ENCODE measurements at places on chromosomes 3 and 15.

- DNase-seq: no peak
Measured at GRCh38 chr15:70201425-70201775, 103.7 kb upstream of the TLE3 start.

DNA sequence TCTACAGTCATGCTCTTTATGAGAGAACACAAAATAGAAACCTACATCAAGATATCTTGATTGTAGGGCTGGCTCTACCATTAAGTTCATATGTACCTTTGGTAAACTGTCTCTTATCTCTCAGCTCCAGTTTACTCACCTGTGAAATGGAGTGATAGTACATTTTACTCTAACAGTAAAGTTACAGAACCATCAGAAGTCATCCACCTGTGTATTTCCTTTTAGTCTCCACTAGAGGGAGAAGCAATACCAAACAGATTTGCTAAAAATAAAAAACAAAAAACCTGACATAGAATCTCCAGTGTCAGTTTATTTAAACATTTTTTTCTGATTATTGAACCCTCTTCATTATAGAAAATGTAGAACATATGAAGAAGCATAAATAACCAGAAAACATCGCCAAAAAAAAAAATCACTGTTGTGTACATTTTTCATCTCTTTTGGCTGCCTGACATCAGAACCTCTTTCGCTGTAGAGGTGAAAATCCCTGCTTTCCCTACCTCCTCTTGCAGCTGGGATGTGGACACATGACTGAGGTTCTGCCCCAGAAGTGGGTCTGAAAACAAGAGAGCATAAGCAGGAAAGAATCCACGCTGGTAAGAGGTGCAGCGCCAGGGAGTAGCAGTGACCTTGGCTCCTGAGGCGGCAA is 48.7 kb upstream of the WDR72 start:
- no peak for DNase-seq

- no peak for DNase-seq
Measured at GRCh38 chr3:105139881-105140560, 226.7 kb upstream of the ALCAM start.

DNA sequence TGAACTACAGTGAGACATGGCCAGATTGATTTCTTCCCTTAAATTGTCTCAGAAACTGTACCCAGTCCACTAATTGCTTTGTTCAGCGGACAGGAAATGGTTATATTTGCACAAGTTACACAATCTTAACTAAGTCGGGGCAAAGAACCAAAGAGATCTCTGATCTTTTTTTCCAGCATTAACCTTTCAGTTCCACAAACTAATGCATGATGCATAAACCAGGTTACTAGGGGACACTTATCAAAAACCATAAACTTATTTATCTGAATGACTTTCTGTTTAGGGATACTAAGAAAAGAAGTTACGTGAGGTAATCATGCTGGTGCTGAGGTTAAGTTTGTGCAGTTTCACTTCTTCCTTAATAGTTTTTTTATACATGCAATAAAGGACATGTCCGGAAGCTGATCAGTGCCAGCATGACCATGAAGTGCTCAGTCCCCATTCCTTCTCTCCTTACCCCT is 22.4 kb downstream of the FNDC3B start:
- no peak for DNase-seq

GRCh38 chr15:76945494-76946093 is 14.0 kb downstream of the RCN2 start:
- no peak for DNase-seq

- no peak for DNase-seq
Measured at GRCh38 chr15:94580211-94580885, 349.0 kb downstream of the MCTP2 start.

GRCh38 chr15:85826756-85827515 is 32.2 kb upstream of the KLHL25 start:
- DNase-seq: no peak

DNA sequence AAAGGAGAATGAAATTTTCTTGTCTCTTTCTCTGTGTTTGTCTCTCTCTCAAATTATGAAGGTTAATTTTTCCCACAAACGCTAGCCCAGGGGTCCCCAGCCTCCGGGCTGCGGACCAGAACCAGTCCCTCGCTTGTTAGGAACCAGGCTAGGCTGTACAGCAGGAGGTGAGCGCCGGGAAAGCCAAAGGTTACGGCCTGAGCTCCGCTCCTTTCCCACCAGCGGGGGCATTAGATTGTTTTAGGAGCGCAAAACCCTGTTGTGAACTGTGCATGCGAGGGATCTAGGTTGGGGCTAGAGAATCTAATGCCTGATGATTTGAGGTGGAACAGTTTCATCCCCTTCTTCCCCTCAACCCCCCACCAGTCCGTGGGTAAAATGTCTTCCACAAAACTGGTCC is 74.7 kb upstream of the ZNF385D start:
- DNase-seq: no peak

GRCh38 chr3:124545891-124546290 is 184.4 kb upstream of the UMPS start:
- DNase-seq: no peak

DNA sequence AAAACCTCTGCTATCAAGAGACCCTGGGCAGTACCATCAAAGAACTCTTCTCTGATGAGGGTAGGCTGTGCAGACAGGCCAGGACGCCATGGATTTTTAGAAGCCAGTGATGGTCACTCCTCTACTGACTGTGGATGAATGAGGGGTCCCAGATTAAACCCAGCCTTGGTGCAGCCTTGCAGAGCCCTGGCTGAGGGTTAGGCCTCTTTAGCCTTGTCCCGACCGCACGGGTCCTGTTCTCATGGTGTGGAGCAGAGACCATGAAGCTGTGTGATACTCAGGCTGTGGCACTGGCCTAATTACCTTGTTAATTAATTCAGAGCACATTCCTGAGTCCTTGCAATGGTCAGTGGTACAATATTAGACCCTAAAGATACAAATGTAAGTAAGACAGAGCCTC is 71.7 kb downstream of the FBN1 start:
- DNase-seq: no peak

- no peak for DNase-seq
Measured at GRCh38 chr3:100043271-100043670, 71.0 kb downstream of the FILIP1L start.

GRCh38 chr3:157271283-157271882 is 111.4 kb upstream of the CCNL1 start:
- DNase-seq: no peak

- no peak for DNase-seq
Measured at GRCh38 chr15:56934269-56934668, 15.8 kb downstream of the TCF12 start.

- no peak for DNase-seq
Measured at GRCh38 chr3:13853978-13854296, 25.9 kb downstream of the WNT7A start.

- DNase-seq: no peak
Measured at GRCh38 chr15:78156653-78157052, 7.5 kb downstream of the IDH3A start.

DNA sequence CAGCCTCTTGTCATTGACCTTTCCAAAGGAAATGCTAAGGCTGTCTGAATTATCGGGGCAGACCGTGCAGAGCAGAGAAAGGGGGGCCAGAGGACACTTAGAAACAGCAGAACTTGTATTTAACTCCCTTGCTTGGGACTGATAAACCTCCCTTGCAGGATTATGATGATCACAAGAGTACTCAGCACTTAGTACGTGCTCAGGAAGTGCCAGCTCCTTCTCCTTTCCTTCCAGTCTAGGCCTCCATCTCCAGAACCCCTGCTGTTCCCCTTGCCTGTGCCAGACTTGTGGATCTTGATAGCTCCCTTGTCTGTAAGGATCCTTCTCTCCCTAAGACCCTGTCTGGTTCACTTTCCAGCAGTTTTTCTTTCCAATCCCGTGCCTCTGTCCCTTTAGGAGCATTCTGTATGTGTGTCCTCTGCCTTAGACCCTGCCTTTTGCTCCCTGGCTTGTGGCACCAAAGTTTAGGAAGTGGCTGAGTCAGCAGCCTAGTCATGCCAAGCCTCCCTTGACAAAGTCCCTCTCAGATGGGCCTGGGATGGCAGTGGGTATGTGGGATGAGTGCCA is 747 bp downstream of the SORD start:
- DNase-seq: no peak

GRCh38 chr3:186496016-186496415 is 48.2 kb downstream of the CRYGS start:
- no peak for DNase-seq

DNA sequence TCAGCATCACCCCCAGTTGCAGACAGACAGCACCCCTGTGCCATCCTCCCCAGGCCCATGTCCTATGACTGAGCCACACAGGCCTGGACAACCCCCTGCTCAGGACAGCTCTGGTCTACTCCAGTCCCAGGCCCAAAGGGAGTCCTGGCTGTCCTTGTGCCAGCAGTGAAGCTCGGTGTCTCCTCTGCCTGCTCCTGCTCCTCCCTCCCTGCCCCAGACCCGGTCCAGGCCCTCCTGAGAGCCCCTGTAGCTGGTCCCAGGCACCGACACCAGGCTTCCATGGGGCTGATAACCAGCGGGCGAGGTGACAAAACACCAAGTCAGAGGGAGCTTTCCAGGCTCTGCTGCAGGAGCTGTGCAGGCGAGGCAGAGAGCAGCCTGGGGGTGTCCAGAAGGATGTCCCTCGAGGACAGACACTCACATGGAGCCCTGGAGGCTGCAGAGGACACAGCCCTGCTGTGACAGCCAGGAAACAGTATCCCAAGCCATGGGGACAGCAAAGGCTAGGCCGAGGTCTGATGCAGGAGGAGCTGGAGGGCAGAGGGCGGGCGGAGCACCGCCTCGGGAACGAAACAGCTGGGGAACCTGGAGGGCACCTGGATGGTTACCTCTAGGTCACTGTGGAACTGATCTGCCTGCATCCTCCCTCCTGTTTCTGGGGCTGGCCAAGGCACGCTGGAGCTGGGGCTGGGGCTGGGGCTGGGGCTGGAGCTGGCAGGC is 103.8 kb upstream of the PRR20G start:
- DNase-seq: peak; percentile 42

DNA sequence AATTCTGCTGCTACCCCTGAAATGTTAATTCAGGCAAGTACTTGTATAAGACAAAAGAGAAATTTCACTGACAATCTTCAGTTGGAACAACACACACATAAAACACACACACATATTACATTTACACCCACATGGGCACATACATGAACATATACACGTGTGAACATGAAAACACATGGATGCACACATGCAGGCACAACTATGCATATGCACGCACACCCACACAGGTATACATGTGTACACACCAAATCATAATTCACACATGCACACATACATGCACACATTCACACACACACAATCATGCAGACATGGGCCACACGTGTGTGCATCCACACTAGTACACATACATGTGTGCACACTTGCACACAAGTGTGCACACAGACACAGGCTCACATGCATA is 277.8 kb downstream of the OCA2 start:
- no peak for DNase-seq

All from right forelimb (tissue), 1 donor.